Activated CD4-positive, alpha-beta memory T cell treated with anti-CD3 and anti-CD28 coated beads for 36 hours (primary cell): ENCODE measurements at places on chromosomes 5 and 9.

DNA sequence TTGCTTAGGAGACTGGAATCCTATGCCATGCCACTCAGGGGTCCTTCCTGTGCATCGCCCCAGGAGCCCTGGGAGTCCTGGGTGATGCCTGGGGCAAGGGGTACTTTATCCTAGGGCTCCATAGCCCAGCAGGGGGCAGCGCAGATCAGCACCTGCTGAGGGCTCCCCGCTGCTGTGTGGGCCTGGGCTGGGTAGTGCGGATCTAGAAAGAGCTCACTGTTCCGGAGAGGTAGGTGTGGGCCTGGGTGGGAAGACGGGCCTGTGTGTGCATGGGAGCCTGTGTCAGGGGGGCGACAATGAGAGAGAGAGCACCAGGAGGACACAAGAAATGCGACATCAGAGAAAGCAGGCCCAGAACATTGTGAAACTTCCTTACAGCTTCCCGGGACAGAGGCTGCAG is 11.4 kb upstream of the DAB2IP start:
- DNase-seq: peak; percentile 52

DNA sequence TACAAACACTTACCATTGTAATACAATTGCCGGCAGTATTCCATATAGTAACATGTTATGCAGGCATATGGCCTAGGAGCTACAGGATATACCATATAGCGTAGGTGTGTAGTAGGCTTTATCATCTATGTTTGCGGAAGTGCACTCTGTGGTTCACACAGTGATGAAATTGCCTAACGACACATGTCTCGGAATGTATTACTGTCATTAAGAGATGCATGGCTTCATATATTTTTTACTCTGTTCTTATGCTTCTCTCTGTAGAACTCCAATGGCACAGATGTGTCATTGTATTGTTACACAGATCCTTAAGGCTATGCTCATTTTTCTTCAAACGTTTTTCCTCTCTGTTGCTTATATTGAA is 19.2 kb upstream of the ANKRD18A start:
- no peak for DNase-seq

GRCh38 chr9:126675147-126675467 is 61.4 kb downstream of the LMX1B start:
- no peak for DNase-seq

GRCh38 chr9:104808035-104808614 is 44.2 kb downstream of the NIPSNAP3B start:
- no peak for DNase-seq

- no peak for DNase-seq
Observed at GRCh38 chr5:35776757-35777156, 79.9 kb upstream of the IL7R start.

DNA sequence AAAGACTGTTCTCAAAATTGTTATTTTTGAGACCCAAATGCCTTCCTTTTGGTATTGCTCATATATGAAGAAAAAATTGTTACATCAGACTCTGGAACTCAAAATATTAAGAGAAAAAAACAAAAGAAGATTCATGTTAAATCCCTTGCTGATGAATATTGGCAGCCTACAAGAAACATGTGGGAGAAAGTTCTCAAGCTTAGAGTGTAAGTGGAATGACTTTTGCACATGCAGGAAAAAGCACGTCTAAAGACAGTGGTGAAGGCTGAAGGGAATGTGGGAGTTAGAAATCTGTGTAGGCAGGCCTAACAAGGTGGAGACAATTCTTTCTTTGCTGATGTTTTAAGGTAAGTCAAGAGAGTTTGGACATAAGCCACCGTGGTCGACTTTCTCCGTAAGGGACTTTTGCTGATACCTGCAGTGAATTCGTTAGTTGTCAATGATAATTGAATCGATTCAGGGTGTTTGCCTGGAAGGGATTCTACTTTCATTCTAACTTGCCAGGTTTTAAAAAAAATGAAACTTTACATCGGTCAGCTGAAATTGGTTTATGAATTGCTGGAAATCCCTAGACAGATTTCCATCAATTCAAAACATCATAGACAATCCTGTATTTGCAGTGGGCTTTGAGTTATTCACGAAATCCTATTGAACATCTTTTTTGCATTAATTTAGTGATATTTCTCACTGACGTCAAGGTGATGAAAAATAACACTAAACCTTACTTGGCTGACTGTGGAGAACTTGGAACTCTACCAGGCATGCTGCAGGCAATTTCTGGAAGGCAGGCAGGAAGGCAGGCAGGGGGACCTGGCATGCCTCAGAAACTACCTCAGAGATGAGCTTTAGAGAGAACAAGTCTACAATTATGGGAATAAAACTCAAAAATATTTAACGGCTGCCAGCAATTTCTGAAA is 359.1 kb upstream of the ADAMTSL1 start:
- no peak for DNase-seq

GRCh38 chr9:121261107-121261460 is 6.9 kb upstream of the GSN start:
- DNase-seq: no peak

DNA sequence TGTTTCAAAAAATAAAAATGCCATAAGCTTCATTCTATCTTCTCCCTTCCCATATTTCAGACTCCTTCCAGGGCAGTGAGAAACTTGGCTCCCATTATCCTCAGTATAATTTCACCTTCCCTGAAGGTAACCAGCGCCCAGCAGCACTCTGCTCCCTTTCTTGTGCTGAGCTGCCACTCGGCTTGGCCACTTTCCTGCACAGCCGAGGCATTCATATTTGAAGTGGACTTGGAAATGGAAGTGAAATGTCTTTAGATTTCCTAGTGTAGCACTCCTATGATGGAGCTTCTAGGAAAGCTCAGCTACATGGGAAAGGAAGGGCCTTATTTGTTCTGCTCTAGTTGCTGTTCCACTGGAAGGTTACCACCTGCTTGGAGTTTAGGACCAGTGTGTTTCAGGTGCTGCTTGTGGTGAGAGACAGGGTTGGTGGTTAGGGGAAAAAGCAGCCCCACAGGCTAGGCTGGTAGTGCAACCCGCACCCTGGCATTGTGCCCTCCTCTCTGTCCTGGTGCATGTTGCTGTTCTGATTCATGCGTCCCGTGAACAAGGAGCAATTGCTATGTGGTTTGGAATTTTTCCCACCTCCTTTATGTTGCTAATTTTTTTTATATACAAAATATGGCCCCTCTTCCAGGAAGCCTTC is 53.8 kb downstream of the RAD23B start:
- DNase-seq: no peak

DNA sequence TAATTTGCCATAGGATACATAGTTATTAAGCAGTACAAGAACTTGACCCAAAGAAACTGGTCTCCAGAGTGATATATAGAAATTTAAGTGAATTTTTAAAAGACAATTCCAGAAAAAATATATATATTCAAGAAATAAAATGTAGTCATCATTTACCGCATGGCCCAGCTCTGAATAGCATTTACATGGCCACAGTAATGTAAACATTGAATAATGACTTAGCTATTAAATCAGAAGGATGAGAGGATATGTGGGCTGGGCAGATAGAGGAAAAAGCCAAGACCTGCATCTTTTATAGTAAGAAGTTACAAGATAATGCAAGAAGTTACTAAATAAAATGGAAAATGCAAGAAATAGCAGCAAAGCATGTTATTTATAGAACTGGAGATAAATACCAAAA is 405.2 kb upstream of the WWC1 start:
- no peak for DNase-seq

DNA sequence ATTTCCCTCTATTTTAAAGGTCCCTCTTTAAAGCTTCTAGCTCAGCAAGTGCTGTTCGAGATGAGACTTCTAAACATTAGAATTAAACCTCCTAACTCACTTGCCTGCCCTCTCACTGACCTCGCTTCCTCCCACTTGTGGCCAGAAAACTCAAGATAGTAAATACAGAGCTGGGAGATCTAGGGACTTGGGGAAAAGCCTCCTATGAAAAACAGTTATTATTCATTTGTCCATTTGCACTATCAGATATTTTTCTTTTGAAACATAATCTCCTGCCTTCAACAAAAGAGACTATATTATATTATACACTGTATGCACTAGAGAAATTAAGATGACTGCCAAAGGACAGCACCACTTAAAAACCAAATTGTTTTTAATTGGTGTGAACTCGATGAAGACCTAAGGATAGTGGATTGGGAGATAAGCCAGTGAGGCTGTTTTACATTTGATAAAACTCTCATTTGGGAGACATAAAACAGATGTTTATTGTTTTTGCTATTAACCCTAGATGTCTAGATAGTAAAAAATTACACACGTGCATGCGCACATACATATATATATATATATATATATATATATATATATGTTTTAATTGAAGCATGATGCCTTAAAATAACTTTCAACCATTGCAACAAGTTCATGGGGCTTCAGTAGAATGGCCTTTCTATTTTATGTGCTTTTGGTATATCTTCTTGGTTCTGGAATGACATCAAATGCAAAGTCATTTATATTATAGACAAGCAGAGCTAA is 229.4 kb downstream of the ADAMTSL1 start:
- DNase-seq: no peak

DNA sequence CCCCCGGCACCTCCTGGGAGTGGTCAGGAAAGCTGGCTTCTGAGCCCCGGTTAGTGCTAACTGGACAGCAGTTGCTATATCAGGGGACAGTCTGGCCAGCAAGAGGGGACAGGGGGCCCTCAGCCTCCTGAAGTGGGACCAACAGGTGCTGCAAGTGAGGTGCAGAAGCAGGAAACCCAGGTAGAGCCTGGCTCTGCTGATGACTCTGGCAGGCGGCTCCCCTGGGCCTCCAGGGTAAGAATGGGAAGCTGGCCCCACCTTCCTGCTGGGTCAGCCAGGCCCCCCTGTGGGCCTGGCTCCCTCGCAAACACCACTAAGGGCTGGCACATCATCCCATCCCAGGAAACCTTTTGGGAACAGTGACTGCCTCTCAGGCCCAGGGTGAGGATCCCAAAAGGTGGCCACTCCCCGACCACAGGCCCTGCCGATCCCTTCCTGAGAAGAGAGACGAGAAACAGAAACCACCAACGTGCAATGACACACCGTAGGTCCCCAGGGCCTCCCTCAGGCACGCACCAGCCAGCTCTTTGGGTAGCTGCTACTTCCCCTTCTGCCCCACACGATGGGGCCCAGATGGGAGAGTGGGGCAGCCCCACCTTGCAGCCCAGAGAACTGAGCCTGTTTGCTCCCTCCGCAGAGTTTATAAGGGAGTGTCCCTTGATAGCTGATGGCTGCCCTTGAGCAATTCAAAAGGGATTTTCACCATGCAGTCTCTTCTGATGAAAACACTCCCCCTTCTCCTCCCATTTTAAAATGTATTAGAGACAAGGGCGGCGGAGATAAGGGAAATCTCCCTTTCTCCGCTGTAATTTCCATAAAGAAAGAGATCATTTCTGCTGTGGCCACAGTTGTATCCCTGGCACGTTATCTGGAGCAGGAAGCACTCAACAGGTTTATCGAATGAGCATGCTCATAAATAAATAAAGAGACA is 76.8 kb downstream of the STK10 start:
- DNase-seq: peak; percentile 95

GRCh38 chr9:21709464-21710058 is 92.9 kb upstream of the MTAP start:
- peak; percentile 65 for DNase-seq

DNA sequence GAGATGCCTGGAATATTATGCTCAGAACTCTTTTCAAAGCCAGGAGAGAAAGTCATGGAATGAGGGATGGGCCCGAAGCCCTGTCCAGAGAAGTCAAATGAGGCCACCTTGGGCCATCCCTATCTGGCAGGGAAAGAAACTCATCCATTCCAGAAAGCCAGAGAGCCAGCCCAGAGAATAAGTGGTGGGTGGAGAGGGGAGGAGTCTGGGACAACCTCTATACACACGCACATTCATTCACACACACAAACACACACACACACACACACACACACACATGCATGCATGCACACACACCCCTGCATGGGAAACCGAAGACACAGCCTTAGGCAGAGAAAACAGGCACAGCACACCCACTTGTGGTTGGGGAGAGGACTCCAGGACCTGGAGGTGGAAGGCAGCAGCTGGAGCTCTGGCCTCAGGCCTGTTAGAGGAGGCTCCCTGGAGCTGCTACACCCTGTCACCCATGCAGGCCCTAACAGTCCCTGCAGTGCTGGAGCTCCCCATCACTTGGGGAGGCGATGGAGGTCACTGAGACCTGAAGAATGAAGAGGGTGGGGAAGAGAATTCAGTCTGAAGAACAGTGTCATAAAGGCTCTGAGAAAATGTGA is 38.0 kb downstream of the TGFBI start:
- DNase-seq: no peak

DNA sequence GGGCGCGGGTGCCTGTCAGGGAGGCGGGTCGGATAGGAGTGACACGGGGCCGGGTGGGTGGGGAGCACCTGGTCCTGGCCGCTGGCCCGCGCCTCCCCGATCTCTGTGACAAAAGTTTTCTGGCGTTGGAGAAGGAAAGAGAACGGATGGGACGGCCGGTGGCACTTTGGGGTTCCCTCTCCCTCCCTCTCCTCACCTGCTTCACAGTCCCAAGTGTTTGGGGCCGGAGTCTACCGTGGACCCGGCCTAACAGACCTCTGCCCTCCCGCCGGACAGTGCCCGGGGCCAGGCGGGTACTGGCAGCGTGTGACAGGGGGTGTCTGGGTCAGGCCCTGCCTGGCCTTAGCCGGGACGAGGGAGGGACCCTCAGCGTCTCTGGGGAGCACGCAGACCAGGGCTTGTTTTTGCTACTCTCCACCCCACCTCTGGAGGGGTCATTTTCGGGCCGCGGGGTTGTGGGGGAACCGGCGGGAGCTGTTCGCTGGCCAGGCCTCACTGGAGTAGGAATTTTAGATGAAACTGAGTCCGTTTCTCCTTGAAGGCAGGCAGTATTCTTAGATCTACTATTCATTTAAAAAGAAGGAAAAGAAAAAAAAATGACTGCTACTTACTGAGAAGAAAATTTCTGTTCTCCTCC is 1.7 kb downstream of the PRDM6 start:
- no peak for DNase-seq

GRCh38 chr9:129697656-129698253 is 32.3 kb downstream of the PRRX2 start:
- peak; percentile 68 for DNase-seq

DNA sequence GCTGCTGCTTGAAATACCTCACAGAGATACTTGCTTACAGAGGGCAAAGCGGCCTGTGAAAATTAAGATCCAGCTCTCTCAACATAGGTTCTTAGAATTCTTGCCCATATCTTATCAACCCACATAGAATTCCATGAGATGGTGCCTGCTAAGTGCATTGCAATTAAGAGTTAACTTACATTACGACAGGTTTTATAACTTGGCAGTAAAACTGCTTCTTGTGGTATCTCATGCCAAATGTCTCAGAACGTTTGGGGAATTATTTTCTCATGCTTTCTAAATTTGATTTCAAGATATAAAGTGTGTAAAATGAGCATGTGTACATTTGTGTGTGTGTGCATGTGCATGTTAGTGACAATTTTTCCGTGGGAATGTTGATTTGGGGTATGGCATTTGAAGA is 261.2 kb downstream of the SAXO1 start:
- no peak for DNase-seq
